Neural crest cell (in vitro differentiated cells): ENCODE measurements at places on chromosomes 4 and X. TPM values are rescaled to one million over a fixed set of nuclear protein-coding genes. Genes with fewer than 3 reads are reported as not detected.
A peak's percentile ranks its signal among the peaks of the same experiment; 100 is the strongest.

DNA sequence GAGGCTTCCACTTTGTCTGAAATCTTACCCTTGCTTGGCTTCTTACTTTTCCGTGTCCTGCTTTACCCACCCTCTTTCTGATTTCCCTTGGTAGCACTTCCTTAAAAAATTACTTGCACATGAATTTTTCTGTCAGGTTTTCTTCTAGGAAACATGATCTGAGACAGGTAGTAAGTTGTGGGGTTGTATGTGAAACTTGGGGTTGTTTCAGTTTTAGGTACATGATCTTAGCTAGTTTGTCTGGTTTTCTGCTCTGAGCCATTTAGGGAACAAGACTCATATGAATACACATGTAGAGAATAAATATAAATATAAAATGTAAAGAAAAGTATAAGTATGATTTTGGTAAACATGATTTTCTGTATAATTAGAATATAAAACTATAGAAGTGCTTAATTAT lies 17.4 kb upstream of the ARMCX2 start:
- DNase-seq, result no peak

DNA sequence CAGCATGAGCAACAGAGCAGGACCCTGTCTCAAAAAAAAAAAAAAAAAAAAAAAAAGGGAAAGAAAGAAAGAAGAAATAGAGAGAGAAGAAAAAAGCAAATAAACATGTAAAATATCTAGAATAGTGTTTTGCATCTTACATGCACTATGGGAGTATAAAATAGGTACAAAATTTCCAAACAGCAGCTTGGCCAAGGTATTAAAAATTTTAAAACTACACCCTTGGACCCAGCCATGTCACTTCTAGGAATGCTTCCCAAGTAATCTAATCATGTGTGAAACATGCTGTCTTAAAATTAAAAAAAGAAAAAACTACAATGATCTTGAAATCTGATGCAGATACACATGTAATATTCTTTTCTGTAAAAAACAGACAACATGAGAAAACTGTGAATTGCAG lies 21.6 kb downstream of the IRF2 start:
- DNase-seq, result no peak

DNA sequence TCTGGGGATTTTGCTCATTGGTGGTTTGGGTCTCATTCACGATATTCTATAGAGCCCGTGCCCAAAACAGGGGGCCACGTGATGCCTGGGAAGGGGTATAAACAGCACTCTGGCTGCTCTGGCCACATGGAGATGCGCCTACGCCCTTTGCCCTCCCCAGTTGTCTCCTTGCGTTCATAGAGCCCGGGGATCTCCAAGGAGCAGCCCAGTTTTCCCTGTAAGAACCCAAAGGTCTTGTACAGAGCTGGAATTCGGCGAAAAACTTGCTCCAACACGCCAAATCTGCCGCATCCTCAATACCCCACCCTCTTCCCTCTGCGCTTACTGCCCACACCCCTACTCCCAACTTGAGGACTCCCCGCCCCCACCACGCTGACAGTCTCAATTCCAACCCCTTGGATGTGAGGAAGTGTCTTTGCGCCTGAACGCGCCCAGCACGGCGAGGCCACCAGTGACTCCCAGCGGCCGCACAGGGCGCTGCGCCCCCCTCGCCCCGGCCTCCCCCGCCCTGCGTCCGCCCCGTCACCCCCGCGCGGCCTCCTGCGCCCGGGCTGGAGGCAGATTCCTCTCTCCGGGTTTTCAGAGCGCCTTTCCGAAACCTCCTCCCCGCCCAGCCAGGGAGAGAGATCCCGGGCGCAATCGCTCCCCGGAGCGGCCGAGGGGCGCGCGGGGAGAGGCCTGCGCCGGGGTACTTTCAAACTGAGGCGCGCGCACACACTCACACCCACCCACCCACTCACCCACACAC lies at the start of gene NHS:
TSS of gene NHS (plus strand) at position 582 of the 748 bp plus-strand sequence. CDS start 558 bp downstream, outside the sequence.
- DNase-seq, result peak; percentile 69

DNA sequence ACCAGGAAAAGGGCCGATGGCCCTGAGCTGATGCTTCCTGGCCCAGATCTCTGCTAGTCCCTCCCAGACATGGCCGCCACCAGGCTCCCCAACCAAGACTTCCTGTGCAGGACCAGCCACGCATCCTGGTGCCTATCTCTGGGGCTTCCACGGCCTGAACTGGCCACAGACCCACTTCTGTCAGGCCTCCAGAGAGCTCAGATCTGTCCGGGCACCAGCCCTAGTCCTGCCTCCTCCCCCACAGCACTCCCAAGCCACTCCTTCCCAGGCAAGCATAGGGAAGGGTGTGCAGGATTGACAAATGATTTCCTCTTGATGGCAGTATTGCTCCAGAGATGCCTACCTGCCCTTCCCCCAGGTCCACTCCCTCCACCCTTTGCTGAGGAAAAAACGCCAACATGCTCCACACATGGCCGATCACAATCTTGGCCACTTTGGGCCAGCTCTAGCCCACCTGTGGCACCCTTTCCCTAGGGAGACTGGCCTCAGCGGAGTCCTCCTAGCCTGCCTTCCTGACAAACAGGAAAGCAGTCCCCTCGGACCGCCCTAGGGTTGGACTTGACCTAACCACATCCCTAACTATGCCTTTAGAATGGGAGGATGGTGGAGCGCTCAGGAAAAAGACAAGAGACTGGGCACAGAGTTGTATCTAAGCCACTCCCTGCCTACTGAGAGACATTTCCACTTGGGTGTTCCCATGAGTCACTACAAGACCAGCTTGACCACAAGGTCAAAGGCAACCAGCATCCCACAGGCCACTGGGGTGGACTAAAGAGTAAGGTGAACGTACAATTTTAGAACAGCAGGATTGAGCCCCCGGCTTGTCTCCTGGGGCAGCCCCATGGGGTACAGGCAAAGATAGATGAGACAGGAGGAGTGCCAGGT lies 277.5 kb upstream of the AGTR2 start:
- DNase-seq, result no peak

Gene COMMD8
- 14.0 and 15.5 TPM in 2 replicates for total RNA-seq
